ENCODE measurements at places on chromosomes 1 and 21.

- no peak for DNase-seq
- no peak overlapping the region for H3K27ac ChIP-seq
- H3K36me3 ChIP-seq, result no peaks in the 10 kb centered on the region
- H3K27me3 ChIP-seq, result no peaks in the 10 kb centered on the region
Observed at GRCh38 chr1:166119471-166119965, 47.3 kb downstream of the FAM78B start.

DNA sequence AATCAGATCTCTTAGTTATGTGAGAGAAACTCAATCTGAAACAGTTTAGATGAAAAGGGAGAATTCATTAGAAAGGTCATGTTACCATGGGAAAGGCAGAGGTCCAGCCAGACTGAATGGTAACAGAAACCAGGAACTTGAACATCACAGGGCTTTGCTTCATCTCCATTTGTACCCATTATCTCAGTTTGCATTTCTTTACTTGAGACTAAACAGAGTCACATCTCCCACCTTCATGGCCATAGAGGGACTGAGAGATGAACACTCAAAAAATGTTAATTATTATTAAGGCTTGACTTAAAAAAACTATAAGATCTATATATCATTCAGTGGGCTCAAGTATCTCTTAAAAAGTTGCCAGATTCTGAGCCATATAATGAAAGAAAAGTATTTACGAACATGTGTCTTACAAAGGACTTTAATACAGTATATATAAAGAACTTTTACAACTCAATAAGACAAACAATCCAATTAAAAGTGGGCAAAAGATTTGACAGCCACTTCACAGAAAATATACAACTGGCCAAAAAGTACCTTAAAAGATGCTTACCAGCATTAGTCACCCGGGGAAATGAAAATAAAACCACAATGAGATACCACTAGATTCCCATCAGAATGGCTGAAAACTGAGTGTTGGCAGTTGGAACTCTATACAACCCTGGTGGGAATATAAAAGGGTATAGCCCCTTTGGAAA, 13.2 kb downstream of the KYAT3 start:
- no peaks in the 10 kb centered on the region for H3K27me3 ChIP-seq
- H3K4me1 ChIP-seq, result peaks cover 23% of the 10 kb centered on the region
- DNase-seq, result no peak
- no peak overlapping the region for H3K4me3 ChIP-seq
- peaks cover 12% of the 10 kb centered on the region for H3K36me3 ChIP-seq

DNA sequence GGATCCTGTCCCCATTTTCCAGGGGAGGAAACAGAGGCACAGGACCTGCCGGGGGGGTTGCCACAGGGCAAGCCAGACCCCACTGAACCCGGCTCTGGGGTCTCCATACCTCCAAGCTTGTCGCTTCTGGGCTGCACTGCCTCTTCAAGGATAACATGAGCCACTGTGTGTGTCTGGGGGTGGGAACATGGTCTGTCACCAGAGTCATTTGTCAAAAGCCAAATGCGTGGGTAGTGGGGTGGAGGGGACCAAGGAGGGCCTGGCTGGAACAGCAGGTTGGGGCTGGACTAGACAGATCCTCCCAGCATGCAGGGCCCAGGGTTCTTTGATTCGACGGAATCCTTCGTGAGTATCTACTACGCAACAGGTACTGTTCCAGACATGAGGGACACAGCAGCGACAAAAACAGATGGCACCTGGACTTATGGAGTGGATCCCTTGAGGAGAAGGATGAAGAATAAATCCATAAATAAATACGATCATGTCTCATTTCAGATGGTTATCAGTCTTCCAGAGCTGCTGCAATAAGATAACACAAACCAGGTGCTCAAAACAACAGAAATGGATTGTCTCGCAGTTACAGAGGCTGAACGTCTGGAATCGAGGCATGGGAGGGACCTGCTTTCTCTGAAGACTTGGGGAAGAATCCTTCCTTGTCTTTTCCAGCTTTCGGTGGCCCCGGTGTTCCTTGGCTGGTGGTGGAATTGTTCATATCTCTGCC, 28.7 kb downstream of the C1QB start:
- no peaks in the 10 kb centered on the region for H3K27me3 ChIP-seq
- no peaks in the 10 kb centered on the region for H3K36me3 ChIP-seq
- no peak for DNase-seq
- H3K27ac ChIP-seq, result no peak overlapping the region
- no peak overlapping the region for H3K4me3 ChIP-seq

GRCh38 chr1:40204856-40205255, 42.9 kb upstream of the TMCO2 start:
- no peak overlapping the region for H3K4me3 ChIP-seq
- H3K27me3 ChIP-seq, result no peaks in the 10 kb centered on the region
- H3K36me3 ChIP-seq, result peaks cover 4% of the 10 kb centered on the region
- H3K4me1 ChIP-seq, result no peaks in the 10 kb centered on the region

DNA sequence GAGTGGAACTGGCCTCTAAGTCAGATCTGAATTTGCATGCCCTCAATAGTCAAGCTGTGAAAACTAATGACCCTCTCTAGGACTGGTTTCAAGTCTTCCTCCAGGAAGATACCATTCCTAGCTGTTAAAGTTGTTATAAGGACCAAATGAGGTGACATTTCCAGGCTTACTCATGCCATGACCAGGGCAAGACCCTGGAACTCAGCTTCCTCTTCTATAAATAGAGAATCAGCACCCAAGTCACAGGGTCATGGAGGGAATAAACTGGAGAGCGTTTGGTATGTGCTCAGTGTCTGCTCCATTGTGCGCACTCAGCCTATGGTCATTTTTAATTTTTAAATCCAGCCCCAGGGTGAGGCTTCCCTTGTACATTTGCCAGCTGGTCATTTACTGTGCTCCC, 2.5 kb downstream of the S100A9 start:
- no peaks in the 10 kb centered on the region for H3K4me1 ChIP-seq
- H3K27me3 ChIP-seq, result no peaks in the 10 kb centered on the region
- no peak overlapping the region for H3K4me3 ChIP-seq
- H3K36me3 ChIP-seq, result no peaks in the 10 kb centered on the region
- no peak for DNase-seq
- no peak overlapping the region for H3K27ac ChIP-seq

DNA sequence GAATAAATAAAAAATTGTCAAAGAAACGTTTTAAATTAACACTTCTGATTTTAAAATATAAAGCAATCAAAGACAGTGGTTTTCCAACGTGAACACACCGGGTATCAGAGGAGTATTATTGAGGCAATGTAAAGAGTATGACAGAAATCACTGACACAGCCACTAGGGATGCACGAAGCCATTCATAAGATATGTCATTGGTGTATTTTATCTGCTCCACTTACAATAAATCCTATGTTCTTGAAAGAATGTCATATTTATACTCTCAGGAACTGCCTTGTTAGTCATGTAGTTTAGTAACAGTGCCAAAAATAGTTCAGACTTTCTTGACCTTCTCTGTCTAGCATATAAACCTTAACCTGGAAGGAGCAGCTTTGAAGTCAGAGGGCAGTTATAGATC, 835.0 kb upstream of the NCAM2 start:
- no peaks in the 10 kb centered on the region for H3K36me3 ChIP-seq
- no peak for DNase-seq
- no peaks in the 10 kb centered on the region for H3K27me3 ChIP-seq
- H3K4me1 ChIP-seq, result no peaks in the 10 kb centered on the region
- no peak overlapping the region for H3K4me3 ChIP-seq

- H3K4me3 ChIP-seq, result no peak overlapping the region
- peaks cover 38% of the 10 kb centered on the region for H3K4me1 ChIP-seq
Observed at GRCh38 chr21:33406493-33406892, 3.3 kb downstream of the IFNGR2 start.

DNA sequence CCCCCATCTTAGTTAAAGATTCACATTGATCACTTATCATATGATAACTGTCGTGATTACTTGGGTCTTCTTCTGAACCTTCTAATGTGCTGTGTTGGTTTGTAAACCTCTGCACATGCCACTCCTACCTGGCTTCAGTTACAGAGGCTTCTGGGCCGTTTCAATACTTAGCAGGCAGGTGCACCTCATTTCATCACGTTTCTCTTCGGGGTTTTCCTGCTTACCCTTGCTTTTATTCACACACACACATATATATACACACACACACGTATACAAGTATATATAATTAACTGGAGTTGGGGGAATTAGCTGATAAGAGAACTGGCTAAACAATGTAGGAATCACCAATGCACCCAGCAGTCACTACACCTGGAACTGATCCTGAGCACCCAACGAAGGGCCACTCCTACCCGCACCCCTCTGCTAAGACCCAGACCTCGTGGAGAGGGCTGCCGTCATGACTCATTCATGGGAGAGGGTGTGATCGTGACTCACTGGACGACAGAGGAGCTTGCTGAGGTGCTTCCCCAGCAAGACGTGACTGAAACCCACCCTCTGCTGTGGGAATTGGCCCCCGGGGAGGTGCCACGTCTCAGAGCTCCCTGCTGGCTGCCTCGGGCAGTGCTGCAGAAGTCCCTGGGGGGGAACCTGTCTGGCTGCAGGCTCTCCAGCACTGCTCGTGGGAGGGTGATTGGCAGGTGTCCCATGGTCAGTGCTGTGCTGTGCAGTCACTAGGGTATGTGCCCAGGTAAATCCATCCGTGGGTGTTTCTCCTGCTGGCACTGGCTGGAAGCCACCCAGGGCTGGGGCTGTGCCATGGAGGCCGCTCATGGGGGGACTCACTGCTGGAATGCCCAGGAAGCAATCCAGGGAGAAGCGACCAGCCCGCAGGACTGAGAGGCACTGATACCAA, 166.6 kb downstream of the DYRK1A start:
- no peaks in the 10 kb centered on the region for H3K27me3 ChIP-seq
- H3K4me3 ChIP-seq, result no peak overlapping the region
- no peak for DNase-seq
- H3K27ac ChIP-seq, result peak overlapping the region; percentile 24
- no peaks in the 10 kb centered on the region for H3K36me3 ChIP-seq

DNA sequence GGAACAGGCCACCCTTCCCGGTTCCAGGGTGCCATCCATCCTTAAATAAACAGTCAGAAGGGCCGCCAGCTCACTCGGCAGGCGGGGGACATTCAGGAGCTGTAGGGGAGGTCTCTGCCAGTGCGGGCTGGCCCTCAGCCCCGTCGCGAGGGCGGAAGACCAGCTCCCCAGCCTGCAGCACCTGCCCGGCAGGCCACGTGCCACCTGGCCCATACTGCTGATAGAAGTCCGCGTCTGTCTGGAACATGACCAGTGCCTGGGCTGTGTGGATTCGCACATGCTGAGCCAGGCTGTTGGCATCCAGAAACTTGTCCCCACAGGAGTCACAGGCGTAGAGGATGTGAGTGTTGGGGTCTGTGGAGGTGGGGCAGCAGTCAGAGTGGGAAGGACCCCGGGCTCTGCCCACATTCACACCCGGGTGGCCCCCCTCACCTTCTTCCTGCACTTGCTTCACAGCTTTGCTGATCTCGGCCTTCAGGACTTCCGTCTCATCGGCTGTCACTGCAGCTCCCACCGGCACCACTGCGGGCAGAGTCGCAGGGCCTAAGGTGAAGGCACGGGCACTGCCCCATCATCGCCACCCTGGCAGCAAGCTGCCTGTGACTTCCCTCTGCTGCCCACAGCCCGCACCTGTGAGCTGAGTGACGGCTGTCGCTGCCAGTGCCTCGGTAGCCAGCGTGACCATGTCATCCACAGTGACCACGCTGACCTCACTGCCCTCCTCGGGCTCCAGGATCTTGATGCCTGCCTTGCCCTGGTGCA, 33.8 kb downstream of the ZBTB17 start:
- H3K27ac ChIP-seq, result no peak overlapping the region
- H3K27me3 ChIP-seq, result no peaks in the 10 kb centered on the region
- DNase-seq, result peak; percentile 54

GRCh38 chr1:50491142-50491541, 67.9 kb upstream of the DMRTA2 start:
- no peak for DNase-seq
- no peaks in the 10 kb centered on the region for H3K27me3 ChIP-seq
- no peak overlapping the region for H3K4me3 ChIP-seq
- H3K27ac ChIP-seq, result no peak overlapping the region
- no peaks in the 10 kb centered on the region for H3K4me1 ChIP-seq
- peaks cover 23% of the 10 kb centered on the region for H3K36me3 ChIP-seq

DNA sequence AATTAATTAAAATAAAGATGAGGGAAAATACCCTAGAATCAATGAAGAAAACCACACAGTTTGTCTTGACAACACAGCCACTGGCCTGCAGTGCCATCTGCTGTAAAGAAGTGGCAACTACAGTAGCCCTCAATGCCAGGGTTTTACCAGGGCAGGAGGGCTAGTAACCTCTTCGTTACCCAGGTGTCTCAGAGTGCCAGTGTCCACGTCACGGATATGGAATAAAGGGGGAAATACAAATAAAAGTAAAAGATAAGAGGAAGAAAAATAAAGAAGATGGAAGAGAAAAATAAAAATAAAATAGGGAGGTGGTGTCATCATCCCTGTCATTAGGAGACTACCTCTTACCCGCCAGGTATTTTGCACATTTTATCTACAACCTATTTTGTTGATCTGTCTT, 14.2 kb upstream of the SLC44A3 start:
- H3K4me1 ChIP-seq, result no peaks in the 10 kb centered on the region
- no peak overlapping the region for H3K4me3 ChIP-seq
- H3K27me3 ChIP-seq, result no peaks in the 10 kb centered on the region

GRCh38 chr1:181972256-181972655, 89.3 kb downstream of the ZNF648 start:
- no peaks in the 10 kb centered on the region for H3K27me3 ChIP-seq
- no peaks in the 10 kb centered on the region for H3K36me3 ChIP-seq
- no peaks in the 10 kb centered on the region for H3K4me1 ChIP-seq
- no peak overlapping the region for H3K4me3 ChIP-seq

GRCh38 chr21:32332463-32332951, 33.9 kb downstream of the MRAP start:
- H3K36me3 ChIP-seq, result peaks cover 60% of the 10 kb centered on the region
- no peak overlapping the region for H3K4me3 ChIP-seq
- DNase-seq, result no peak
- H3K27ac ChIP-seq, result no peak overlapping the region

GRCh38 chr1:30649321-30649991, 73.9 kb downstream of the MATN1 start:
- H3K27me3 ChIP-seq, result no peaks in the 10 kb centered on the region
- DNase-seq, result no peak
- no peaks in the 10 kb centered on the region for H3K4me1 ChIP-seq
- H3K36me3 ChIP-seq, result no peaks in the 10 kb centered on the region
- no peak overlapping the region for H3K27ac ChIP-seq

DNA sequence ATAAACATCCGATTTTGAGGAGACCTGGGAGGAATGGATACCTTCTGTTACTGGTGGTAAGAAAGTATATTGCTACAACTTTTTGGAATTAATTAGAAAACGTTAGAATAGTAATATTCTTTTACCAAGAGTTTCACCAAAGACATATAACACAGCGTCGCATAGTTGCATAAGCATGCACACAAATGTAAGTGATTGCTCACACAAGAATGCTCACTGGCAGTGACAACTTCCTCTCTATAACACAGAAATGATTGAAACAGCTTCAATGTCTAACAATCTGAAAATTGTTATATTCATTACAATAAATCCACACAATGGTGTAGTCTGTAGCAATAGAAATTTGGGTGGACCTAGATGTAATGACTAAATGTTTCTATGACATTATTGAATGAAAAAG, 998.6 kb downstream of the TTLL7 start:
- H3K27ac ChIP-seq, result no peak overlapping the region
- H3K27me3 ChIP-seq, result no peaks in the 10 kb centered on the region
- no peak overlapping the region for H3K4me3 ChIP-seq

GRCh38 chr1:27001570-27002360, 8.3 kb downstream of the TRNP1 start:
- H3K27ac ChIP-seq, result peak overlapping the region; percentile 81
- no peaks in the 10 kb centered on the region for H3K4me1 ChIP-seq
- peaks cover 5% of the 10 kb centered on the region for H3K36me3 ChIP-seq
- no peaks in the 10 kb centered on the region for H3K27me3 ChIP-seq
- H3K4me3 ChIP-seq, result no peak overlapping the region
